Cardiac muscle cell (in vitro differentiated cells and primary cell): ENCODE measurements at places on chromosomes 12 and 14.

DNA sequence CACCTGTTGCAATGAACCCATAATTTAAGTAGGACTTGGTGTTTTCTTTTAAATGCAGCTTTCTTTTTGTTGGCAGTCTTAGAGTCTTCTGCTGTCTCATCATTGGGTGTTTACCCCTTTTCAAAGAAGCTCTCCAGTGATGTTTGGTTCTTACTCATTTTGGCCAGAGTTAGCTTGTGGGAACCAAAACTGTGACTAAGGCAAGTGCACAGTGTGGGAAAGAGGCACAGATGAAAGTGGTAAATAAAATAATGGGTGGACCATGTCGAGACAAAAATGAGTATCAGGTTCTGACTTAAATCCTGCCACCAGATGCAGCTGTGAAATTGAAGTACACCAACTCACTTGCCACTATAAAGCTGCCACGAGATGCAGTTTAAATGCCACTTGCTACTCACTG, 615.4 kb upstream of the MIS18BP1 start:
- H3K36me3 ChIP-seq: no peaks in the 10 kb centered on the region
- no peak for DNase-seq
- no peak overlapping the region for H3K27ac ChIP-seq
- H3K4me1 ChIP-seq: no peaks in the 10 kb centered on the region
- no peaks in the 10 kb centered on the region for H3K27me3 ChIP-seq

DNA sequence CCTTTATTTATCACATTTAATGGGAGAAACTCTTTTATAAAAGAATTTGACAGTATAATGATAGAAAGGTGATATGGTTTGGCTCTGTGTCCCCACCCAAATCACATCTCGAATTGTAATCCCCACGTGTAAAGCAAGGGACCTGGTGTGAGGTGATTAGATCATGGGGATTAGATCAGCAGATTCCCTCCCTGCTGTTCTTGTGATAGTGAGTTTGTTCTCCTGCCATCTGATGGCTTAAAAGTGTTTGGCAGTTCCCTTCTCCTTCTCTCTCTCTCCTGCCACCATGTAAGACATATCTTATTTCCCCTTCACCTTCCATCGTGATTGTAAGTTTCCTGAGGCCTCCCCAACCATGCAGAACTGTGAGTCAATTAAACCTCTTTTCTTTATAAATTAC, 1110.3 kb downstream of the FLRT2 start:
- no peaks in the 10 kb centered on the region for H3K36me3 ChIP-seq
- DNase-seq: no peak
- H3K4me1 ChIP-seq: no peaks in the 10 kb centered on the region
- no peak overlapping the region for H3K27ac ChIP-seq
- no peaks in the 10 kb centered on the region for H3K27me3 ChIP-seq
- H3K4me3 ChIP-seq: no peak overlapping the region

- H3K4me3 ChIP-seq: no peak overlapping the region
- H3K27me3 ChIP-seq: no peaks in the 10 kb centered on the region
- H3K27ac ChIP-seq: no peak overlapping the region
- H3K36me3 ChIP-seq: no peaks in the 10 kb centered on the region
Measured at GRCh38 chr12:89040146-89040964, 311.9 kb downstream of the DUSP6 start.

GRCh38 chr12:5650281-5650680, 218.4 kb downstream of the NTF3 start:
- no peaks in the 10 kb centered on the region for H3K27me3 ChIP-seq
- H3K27ac ChIP-seq: no peak overlapping the region
- no peak for DNase-seq
- no peak overlapping the region for H3K4me3 ChIP-seq
- peaks cover 4% of the 10 kb centered on the region for H3K4me1 ChIP-seq

DNA sequence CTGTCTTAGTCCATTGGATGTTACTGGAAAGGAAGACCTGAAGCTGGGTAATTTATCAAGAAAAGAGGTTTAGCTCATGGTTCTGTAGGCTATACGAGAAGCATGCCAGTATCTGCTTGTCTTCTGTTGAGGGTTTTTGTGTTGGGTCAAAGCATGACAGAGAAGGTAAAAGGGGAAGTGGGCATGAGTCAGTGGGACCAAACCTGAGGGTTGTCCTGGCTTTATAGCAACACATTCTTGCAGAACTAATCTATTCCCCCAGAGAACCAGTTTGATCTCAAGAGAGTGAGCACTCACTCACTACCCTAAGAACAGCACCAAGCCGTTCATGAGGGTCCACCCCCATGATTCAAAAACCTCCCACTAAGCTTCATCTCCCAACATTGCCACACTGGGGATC, 19.0 kb upstream of the KRAS start:
- no peak for DNase-seq
- no peak overlapping the region for H3K27ac ChIP-seq
- H3K36me3 ChIP-seq: no peaks in the 10 kb centered on the region

- no peak overlapping the region for H3K27ac ChIP-seq
- H3K4me3 ChIP-seq: peak overlapping the region; percentile 98
- no peak for DNase-seq
- peaks cover 19% of the 10 kb centered on the region for H3K36me3 ChIP-seq
- H3K27me3 ChIP-seq: no peaks in the 10 kb centered on the region
Measured at GRCh38 chr12:57489157-57489641, 1.3 kb downstream of the MARS1 start.
